EH (cell line): ENCODE measurements at places on chromosomes 2 and 18.

GRCh38 chr2:204977914-204978313 lies 432.6 kb downstream of the PARD3B start:
- peak; percentile 5 for DNase-seq

- no peak for DNase-seq
Measured at GRCh38 chr2:8346208-8346607, 335.6 kb upstream of the ID2 start.

GRCh38 chr2:137675584-137676327 lies 288.5 kb upstream of the HNMT start:
- no peak for DNase-seq

GRCh38 chr2:210454336-210454735 lies 22.2 kb downstream of the LANCL1 start:
- no peak for DNase-seq

- no peak for DNase-seq
Measured at GRCh38 chr18:62760403-62760734, 45.0 kb downstream of the PHLPP1 start.

- peak; percentile 54 for DNase-seq
Measured at GRCh38 chr2:239006622-239007285, 158.9 kb downstream of the TWIST2 start.

DNA sequence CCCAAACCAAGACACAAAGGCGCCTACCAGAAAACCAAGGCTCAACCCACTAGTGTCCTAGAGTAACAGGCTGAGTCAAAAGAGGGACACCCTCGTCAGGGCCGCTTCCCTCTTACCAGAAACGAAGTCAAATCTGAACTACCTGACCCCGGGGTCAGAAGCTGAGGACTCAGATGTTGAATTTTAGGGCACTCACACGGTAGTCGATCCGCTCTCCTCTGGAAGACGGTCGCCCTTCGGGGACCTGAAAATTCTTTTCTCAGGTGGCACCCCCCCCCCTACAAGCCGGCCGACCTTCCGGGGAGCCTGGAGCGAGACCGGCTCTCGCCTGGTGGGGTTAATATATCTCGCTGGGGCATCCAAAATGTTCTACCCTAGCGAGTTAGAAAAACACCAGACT lies 121.1 kb upstream of the KCNJ3 start:
- no peak for DNase-seq

- DNase-seq = no peak
Measured at GRCh38 chr18:27057519-27058234, 127.4 kb downstream of the CHST9 start.

DNA sequence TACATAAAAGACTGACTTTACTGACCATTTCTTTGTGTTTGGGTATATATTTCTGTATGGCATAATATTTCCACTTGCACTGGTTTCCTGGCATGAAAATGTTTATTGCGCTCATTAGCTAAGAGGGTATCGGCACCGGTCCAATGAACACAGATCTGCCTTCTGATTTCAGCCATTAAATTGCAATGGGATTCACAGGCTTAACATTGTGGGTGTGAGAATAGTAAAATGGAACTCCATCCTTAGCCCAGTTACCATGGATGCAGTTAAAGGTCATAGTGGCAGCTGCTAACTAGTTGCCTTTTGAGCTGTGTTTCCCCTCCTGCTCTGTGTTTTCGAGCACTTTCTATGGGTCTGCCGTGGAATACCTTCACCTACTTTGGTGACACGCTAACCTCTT lies 352.6 kb upstream of the POU3F3 start:
- no peak for DNase-seq

GRCh38 chr2:36952748-36953197 lies 13.6 kb downstream of the STRN start:
- DNase-seq = no peak

DNA sequence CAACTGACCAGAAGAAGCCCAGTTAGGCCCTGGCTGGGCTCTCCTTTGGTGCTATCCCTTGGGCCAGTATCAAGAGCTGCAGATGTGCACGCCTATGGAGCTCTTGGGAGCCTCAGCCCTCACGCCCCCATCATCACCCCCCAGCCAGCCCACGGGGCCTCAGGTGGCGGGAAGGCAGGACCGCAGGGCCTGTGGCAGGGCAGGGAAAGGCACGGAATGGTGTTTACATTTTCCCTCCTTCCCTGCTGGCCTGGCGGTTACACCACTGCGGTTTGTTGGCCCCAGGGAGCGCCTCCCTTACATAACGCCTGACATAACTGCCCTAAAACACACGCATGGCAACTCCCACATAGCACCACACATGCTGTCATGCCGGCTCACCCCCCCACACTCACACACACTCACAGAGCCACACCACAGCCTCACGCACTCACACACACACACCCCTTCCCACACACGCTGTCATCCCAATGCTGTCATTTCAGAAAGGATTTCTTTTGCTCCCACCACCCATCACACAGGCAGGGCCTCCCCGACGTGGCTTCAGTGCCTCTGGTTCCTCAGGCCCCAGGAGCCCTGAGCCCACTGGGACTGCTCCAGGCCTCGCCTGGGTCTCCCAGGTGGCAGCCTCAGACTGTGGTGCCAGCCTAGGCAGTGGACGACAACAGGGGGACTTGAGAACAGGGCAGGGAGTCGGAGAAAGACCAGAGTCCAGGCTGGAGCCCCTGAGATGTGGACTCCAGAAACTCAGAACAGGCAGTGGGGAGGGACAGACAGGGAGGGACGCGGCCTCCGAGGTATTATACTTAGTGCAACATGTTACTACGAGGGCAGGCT lies 15.7 kb downstream of the ZFP36L2 start:
- peak; percentile 59 for DNase-seq

DNA sequence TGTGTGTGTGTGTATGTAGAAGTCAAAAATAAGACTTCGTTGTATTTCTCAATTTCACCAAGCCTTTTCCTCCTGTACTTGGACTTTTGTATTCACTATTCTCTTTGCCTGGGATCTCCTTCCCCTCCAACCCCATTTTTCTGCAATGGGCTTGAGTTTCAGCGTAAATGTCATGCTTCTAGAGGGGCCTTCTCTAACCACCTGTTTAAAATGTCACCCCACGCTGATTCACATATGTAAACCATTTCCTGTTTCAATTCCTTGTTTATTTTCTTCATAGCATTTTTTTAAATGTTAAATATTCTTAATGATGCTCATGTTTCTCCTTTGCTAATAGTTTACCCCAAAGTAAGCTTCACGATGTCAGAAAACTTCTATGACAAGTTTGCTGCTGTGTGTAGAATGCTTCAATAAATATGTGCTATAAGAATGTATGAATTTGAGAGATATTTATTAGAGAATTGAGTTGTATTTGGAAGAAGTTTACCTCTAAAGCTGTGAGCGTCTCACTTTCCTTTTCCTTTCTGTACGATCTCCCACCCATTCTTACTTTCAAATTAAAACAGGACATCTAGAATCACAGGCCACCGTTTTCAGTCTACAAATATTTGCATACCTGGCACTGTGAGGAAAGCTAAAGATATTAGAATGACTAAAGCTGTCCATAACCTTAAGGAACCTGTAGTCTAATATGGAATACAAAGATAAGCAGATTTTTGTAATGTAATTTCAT lies 762.4 kb downstream of the LRRTM4 start:
- DNase-seq = no peak

- DNase-seq = peak; percentile 96
Measured at GRCh38 chr2:8598295-8599165, 83.3 kb upstream of the ID2 start.

GRCh38 chr2:102239344-102239743 lies 52.5 kb downstream of the IL1RL2 start:
- DNase-seq = no peak

DNA sequence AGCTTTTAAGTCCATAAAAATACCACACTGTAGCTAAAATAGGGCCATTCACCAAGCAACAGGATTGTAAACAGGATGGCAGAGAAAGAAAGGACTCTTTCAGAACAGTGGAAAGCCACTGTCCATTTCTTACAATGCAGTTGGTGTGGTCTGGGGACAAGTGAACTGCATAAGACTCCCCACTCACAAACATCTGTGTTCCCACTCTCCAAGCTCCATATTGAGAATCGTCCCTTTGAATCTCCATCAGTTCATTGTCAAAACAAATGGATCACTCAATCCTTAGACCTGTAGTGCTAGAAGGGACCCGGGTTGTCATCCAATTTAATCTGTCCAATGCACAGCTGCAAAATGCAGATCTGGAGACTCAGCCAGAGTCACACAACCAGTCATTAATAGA lies 347.4 kb upstream of the KLHL29 start:
- no peak for DNase-seq

DNA sequence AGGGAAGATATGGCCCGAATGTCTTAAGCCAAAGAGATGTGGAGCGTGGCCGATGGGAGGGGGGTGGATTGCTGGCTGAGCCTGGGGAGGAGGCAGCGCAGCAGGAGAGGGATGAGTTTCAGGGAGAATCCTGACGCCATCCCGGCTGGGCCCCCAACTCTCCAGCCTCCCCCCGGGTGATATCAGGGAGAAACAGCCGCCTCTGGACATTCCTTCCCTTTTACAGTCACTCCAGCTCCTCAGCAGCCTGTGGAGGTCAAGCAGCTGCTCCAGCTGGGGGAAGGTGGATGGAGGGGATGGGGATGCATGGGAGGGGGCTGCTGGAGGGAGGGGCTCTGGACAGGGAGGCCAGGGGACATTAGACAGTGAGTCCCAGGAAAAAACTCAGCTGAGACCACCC lies 9.5 kb upstream of the DES start:
- DNase-seq = peak; percentile 50

DNA sequence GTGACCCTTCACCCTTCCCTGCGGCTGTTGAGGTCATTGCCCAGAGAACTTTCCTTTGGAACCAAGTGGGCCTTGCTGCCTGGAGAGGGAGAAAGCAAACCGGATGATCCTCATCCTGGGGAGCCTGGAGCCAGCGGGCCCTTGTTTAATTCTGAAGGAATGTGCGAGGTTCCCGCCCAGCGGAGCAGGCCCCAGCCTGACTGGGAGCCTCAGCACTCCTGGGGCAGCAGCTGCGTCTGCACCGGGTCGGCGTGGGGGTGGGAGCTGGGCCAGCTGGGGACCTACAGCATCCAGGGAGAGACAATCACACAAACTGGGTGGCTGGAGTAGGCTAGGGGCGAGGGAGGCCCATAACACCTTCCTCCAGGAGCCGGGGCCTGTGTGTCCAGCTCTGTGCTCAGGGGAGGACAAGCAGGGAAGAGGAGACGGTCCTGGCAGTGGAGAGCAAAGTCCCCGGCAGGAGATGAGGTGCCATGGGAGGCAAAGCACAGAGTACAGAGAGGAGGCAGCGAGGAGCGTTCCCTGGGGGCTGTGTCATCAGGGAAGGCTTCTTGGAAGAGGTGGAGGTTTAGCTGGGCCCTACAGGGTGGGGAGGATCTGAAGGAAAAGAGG lies 61.9 kb upstream of the HAAO start:
- DNase-seq = peak; percentile 65

GRCh38 chr2:74694281-74694680 lies 40.2 kb downstream of the SEMA4F start:
- no peak for DNase-seq

DNA sequence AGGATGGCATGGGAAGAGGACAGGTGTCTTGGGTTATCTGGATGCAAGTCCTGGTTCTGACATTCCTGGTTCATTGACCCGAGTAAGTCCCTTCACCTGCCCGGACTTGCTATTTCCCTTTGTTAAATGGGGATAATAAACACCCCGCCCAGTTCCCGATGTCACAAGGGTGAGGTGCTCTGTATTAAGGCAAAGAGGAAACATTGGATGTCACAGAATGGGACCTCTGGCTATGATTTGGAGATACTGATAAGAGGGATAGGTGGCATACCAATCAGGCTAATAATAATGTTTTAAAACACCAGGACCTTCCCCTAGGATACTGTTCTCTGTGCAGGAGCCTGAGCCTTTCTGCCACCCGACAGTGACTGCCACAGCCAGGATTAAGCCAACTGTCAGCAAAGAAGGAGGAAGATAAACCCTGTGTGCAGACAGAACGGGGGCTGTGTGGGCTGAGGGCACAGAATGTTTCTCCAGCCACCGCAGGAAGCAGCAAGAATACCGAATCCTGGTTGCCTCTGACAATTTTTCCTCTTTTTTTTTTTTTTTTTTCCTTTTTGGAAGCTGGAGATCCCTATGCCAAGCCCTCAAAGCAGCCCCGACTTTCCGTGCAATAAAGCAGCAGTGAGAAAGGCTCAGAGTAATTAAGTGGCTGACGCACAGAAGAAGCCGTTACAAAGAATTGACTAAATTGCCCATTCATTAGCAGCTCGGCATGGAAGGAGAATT lies 336.6 kb downstream of the SMAD2 start:
- DNase-seq = no peak

DNA sequence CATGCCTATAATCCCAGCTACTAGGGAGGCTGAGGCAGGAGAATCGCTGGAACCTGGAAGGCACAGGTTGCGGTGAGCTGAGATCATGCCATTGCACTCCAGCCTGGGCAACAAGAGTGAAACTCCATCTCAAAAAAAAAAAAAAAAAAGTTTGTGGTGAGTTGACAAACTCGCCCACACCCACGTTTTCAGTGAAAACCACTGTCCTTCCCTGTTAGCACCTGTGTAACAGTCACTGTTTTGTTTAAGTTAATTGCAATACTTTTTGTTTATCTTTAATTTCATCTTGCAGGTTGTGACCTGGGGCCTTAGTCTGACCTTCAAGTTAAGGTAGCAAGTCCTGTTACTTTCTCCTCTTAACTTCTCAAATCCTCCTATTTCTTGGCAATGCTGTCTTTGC lies 65.5 kb upstream of the SKOR2 start:
- no peak for DNase-seq

- no peak for DNase-seq
Measured at GRCh38 chr2:135099802-135100483, 47.9 kb downstream of the RAB3GAP1 start.

DNA sequence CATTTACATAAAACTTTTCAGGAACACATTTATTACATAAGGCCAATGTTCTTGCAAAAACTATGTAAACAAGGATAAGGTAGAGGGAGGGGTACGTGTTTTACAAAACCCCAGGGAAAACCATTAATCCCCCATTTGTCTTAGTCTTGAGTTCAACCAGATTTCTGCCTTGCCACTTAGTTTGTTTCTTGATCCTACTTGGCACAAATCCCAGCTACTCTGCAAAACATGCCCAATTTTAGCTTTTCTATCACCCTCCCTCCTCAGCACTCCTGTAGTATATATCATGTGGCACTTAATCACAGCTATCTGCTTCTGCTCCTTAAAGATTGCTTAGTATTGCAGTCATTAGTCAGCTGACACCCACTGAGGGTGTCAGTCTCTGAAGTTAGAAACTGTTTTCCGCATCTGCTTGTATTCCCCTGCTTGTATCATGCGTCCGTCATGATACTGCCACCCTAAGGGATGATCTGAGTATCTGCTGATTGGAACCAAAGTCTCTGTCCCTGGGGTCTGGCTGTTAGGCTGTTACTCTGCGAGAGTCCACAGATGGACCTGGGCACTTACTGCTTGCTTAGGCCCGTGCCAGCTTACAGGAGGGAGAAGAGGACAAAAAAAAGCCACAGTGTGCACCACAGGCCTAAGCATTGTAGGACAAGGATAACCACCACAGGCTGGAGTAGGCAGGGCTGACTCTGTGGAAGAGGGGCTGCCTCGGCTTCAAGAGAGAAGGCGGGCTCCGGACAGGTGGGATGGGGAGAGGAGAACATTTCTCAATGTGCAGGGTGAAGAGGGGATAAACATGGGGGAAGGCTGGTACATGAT lies 82.2 kb downstream of the EPAS1 start:
- DNase-seq = no peak
